Effector memory CD8-positive, alpha-beta T cell (primary cell): ENCODE measurements at places on chromosomes 12 and 14.

- H3K27me3 ChIP-seq, result no peaks in the 10 kb centered on the region
- no peak overlapping the region for H3K27ac ChIP-seq
- no peaks in the 10 kb centered on the region for H3K4me1 ChIP-seq
- DNase-seq, result no peak
- no peak overlapping the region for H3K4me3 ChIP-seq
Observed at GRCh38 chr14:27995691-27996090, 770.9 kb upstream of the FOXG1 start.

- no peak overlapping the region for H3K27ac ChIP-seq
- no peak for DNase-seq
- no peaks in the 10 kb centered on the region for H3K36me3 ChIP-seq
- H3K27me3 ChIP-seq, result no peaks in the 10 kb centered on the region
- no peaks in the 10 kb centered on the region for H3K4me1 ChIP-seq
- no peak overlapping the region for H3K4me3 ChIP-seq
Observed at GRCh38 chr12:19189522-19189921, 60.0 kb downstream of the PLEKHA5 start.

GRCh38 chr12:118430516-118430915 lies 54.2 kb downstream of the SUDS3 start:
- no peaks in the 10 kb centered on the region for H3K36me3 ChIP-seq
- H3K27ac ChIP-seq, result no peak overlapping the region
- H3K27me3 ChIP-seq, result no peaks in the 10 kb centered on the region
- H3K4me1 ChIP-seq, result no peaks in the 10 kb centered on the region
- no peak overlapping the region for H3K4me3 ChIP-seq
- DNase-seq, result no peak

- DNase-seq, result no peak
- H3K4me1 ChIP-seq, result peaks cover 4% of the 10 kb centered on the region
- H3K27me3 ChIP-seq, result no peaks in the 10 kb centered on the region
- no peaks in the 10 kb centered on the region for H3K36me3 ChIP-seq
- H3K27ac ChIP-seq, result no peak overlapping the region
Observed at GRCh38 chr14:50677527-50678063, 9.5 kb upstream of the SAV1 start.

DNA sequence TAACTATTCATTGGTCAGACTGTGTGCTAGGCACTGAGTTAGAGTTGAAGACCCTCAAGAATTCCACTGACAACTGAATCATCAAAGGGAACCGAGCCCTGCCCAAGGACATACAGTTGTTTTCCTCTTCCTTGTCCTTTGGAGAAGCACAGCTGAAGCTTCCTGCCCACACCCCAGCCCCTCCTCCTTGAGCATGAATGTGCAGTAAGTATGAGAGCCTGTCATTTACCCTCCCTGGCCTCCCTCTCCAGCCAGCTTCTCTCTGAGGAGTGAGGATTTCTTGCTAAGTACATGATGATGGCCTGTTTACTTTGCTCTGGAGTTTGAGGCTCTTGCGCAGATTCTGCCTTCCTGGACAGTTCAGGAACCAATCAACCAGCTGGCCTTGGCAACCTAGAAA lies 235.2 kb downstream of the CACNA1C start:
- DNase-seq, result no peak
- H3K27me3 ChIP-seq, result peaks cover 98% of the 10 kb centered on the region
- H3K4me3 ChIP-seq, result no peak overlapping the region
- H3K36me3 ChIP-seq, result no peaks in the 10 kb centered on the region
- H3K27ac ChIP-seq, result no peak overlapping the region
